ENCODE measurements at places on chromosomes 6 and 20.

DNA sequence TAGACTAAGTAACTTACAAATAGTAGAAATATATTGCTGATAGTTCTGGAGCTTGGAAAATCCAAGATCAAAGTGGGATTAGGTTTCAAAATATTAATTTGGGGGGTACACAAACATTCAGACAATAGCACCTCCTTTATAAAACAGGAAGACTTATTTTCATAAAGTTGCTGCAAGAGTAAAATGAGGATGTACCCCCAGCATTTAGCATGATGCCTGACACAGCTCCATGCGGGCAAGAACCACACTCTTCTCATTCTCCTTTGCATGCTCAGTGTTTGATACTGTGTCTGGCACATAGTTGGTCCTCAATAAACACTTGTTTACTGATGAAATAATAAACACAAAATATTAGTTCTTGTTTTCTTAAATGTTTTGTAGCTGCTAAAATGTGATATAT, 332.9 kb downstream of the TFAP2A start:
- DNase-seq: no peak

DNA sequence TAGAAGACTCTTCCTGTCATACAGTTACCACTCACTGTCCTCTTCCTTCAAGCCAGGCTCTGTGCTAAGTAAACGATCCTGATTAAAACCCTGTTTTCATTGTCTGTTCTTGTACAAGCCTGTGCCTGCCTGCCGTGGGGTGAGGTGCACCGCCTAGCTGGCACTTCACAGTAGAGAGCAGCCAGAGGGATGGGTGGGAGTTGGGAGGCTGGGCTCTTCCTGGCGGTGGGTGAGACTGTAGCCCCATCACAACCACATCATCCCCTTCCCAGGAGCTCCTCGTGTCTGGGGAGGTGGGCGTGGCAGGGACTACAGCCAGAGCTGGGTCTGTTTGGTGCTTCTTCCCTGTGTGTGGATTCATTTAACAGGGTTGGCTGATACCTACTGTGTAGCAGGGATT, 382.0 kb downstream of the TAF4 start:
- no peak for DNase-seq

- no peak for DNase-seq
These were observed 129.2 kb downstream of the FYN start for GRCh38 chr6:111743862-111744692.

- DNase-seq: no peak
These were observed 1209.7 kb upstream of the GJE1 start for GRCh38 chr6:140923048-140923447.

DNA sequence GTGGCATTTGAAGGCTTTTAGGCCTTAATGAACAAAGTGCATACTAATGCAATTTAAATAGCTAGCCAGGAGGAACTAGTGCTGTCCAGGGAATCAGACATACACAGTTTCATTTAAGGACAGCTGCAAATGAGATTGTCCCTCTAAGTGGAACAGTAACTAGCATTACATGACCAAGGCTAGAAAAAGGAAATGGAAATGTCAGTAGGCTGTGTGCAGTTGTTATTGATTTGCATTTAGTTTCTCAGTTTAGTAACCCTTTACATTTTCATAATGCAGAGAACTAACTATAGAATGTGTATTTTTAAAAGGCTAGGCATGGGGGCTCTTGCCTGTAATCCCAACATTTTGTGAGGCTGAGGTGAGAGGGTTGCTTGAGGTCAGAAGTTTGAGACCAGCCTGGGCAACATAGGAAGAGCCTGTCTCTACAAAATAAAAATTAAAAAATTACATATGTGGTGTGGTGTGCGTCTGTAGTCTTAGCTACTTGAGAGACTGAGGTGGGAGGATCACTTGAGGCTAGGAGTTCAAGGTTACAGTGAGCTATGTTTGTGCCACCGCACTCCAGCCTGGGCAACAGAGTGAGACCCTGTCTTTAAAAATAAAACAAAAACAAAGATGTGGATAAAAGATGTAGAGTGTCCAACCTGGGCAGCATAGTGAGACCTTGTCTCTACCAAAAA, 468.0 kb downstream of the UTRN start:
- DNase-seq: no peak

DNA sequence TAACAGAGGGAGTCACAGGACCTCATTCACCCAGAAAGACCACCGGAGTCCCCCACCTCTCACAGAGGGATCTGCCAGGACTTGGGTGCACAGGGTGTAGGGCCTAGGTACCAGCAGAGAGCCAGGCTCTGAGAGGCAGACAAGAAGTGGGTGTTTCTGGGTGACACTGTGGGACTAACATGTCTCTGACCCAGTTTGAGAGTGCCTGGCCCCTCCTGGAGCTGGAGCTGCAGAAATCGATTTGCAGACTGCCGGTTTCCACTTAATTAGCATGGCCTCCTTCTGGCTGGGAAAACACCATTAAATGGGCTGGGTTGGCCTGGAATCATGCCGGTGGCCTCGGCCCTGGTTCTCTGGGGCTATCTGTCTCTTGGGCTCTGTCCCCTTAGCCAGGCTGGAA, 59.2 kb downstream of the PPP1R16B start:
- DNase-seq: no peak

Measured in renal cortex interstitium (tissue), 15 donors.